ENCODE measurements at places on chromosomes 3 and 15.
A peak's percentile ranks its signal among the peaks of the same experiment; 100 is the strongest.

GRCh38 chr15:70014860-70015490 is 82.7 kb downstream of the TLE3 start:
- DNase-seq = peak; percentile 89

DNA sequence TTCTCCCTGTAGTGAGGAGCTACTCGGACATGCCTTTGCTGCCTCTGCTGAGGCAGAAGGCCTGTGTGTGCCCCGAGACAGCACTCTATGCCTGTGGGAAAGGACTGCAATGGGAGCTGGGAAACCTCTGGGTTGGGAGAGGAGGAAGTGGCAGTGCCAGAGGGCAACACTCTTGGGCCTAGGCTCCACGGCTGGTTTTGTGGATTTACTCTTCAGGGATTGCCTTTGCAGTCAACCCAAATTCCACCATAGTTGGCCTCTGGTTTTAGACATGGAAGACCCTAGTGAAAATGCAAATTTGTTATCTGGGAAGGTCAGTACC is 46.8 kb downstream of the ITGA11 start:
- no peak for DNase-seq

GRCh38 chr3:20842002-20842401 is 656.0 kb upstream of the SGO1 start:
- no peak for DNase-seq

- no peak for DNase-seq
These were observed 127.0 kb downstream of the PLOD2 start for GRCh38 chr3:146033950-146034349.

- no peak for DNase-seq
These were observed 10.5 kb downstream of the ISG20 start for GRCh38 chr15:88649286-88649733.

- no peak for DNase-seq
These were observed 90.7 kb downstream of the TIGIT start for GRCh38 chr3:114384558-114384903.

DNA sequence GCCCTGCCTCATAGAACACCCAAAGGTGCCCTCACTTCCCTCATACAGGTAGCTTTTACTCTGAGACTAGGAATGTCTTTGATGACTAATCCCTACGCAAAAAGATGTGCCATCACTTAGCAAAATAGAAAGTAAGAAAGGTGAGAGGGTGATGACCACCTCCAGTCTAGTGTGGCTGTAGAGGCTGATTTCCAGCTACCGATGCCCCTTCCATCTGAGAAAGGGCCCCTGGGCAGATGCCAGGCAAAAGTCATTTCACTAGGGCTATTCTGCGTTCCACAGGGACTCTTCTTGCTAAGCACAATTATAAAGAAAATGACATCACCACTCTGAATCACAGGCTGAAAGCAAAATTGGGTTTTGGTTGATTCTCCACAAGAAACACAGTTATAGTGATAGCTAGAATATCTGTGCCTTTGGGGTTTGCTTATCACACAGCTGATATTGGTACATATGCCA is 77.4 kb downstream of the RBPMS2 start:
- no peak for DNase-seq

GRCh38 chr15:88276821-88277410 is 20.4 kb upstream of the NTRK3 start:
- no peak for DNase-seq

DNA sequence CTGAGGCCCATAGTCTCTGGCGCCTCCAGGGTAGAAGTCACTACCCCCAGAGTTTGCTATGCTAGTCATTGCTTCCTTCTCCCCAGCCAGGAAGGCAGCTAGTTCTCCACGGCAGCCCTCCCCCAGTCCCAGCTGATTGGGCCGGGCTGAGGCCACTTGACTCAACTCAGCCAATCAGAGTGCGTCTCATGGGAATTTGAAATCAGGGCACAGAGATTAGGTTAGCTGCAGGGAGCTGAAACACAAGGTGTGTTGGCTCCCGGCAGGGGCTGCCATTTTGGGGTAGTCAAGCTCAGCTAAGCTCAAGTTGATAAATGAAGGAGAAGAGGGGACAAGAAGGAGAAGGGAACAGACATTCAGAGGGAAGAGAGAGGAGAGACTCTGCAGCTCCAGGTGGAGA is 32.8 kb downstream of the LINGO1 start:
- no peak for DNase-seq

DNA sequence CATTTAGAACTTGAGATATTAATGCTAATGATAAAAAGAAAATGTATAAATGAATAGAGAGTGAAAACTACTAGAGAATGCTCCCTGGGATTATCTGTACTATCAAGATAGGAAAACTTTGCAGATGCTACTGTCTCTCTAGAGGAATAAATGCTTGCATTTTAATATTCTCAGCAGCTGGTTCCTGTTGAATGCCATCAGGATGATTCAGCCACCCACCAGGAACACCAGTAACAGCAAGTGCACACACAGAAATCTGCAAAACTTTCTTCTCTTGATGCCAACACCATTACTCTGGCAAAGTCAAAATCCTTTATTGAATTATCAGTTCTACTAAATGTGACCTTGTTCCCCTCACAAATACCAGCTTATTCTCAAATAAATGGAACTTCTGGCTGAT is 148.4 kb downstream of the TIGIT start:
- DNase-seq = no peak

- no peak for DNase-seq
These were observed 43.2 kb upstream of the IQSEC1 start for GRCh38 chr3:13116426-13116825.

- DNase-seq = no peak
These were observed 9.1 kb upstream of the MFSD1 start for GRCh38 chr3:158792709-158793108.

DNA sequence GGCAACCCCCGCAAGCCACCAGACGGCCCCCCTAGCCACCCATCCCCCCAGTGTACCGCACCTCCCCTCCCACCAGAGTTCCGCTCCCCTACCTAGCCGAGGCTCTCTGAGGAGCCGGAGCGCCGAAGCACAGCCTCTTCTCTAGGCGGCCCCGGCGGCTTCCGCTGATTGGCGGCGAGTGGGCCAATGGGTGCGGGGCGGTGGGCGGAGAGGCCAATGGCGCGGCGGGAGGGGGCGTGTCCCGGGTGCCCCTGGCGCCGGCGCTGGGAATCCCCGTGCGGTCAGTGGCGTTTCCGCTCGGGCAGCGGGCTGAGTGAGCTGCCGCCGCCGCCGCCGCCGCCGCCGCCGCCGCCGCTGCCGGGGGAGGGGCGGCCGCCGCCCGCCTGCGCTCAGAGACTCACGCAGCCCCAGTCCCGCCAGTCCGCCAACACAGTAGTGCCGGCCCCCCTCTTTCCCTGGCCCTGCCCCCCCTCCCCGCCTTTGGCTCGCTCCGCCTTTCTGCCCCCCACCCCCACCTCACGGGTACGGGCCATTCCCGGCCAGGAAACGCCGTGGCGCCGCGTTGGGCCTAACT is at the start of gene SETD5:
Gene SETD5 (plus strand): TSS at position 284 of the 574 bp plus-strand sequence. CDS start 31,324 bp downstream, outside the sequence.
- DNase-seq = peak; percentile 88

- DNase-seq = peak; percentile 55
These were observed 15.4 kb downstream of the IDH2 start for GRCh38 chr15:90086868-90087268.

- no peak for DNase-seq
These were observed 11.7 kb upstream of the GNAT1 start for GRCh38 chr3:50179710-50180109.

- no peak for DNase-seq
These were observed 115.9 kb downstream of the ASB7 start for GRCh38 chr15:100718075-100718980.

GRCh38 chr3:4398120-4398940 is 68.7 kb downstream of the SUMF1 start:
- no peak for DNase-seq

- no peak for DNase-seq
These were observed 21.5 kb upstream of the KCNMB3 start for GRCh38 chr3:179272385-179272784.

- DNase-seq = no peak
These were observed 310.4 kb downstream of the PLCL2 start for GRCh38 chr3:17195192-17195611.

- no peak for DNase-seq
These were observed 47.4 kb upstream of the P3H2 start for GRCh38 chr3:190167936-190168680.

- no peak for DNase-seq
These were observed 38.0 kb downstream of the BBS4 start for GRCh38 chr15:72724028-72724427.

DNA sequence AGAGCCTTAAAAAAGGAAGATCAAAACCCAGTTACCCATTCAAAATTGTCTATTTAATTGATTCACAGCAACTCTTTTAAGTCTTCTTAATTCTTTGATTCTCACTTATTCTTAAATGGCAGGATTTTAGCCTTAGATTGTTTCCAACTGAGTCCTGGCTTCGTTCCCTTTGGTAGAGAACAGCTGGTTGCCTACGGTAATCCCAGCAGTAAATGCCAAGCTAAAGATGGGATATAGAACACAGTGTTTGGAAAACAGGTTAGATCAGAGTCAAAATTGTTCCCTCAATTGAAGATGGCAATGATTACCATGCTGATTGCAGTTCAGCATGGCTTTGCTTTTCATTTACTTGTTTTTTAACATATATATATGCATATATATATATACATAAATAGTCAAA is 300.9 kb downstream of the PYDC2 start:
- no peak for DNase-seq
